HS-27A (cell line): ENCODE measurements at places on chromosomes 5 and 9.

- DNase-seq, result no peak
Measured at GRCh38 chr9:128128836-128129590, 1.5 kb upstream of the PTGES2 start.

- no peak for DNase-seq
Measured at GRCh38 chr5:116664988-116665387, 90.4 kb upstream of the SEMA6A start.

GRCh38 chr5:65969539-65970393 is 43.4 kb downstream of the ERBIN start:
- no peak for DNase-seq

DNA sequence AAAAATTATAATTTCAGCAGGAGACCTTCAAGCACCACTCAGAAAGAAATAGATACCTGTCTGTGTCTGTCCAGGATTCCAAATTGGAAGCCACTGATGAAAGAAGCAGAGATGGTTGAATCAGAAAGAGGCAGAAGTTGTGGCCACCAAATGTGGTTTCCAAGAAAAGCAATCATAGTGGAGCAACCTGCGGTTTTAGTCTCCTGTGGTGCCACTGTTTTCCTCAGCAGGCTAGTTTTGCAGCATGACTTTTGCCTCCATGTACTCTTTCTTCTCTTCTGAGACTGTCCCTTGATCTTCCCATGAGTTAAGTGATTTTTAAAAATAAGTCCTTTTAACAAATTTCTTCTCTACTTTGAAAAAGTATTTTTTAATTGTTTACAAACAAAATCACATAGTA is 535.8 kb downstream of the CYLC2 start:
- no peak for DNase-seq

GRCh38 chr5:143705381-143705780 is 106.6 kb upstream of the HMHB1 start:
- no peak for DNase-seq

- no peak for DNase-seq
Measured at GRCh38 chr5:159252195-159252594, 10.9 kb upstream of the UBLCP1 start.

DNA sequence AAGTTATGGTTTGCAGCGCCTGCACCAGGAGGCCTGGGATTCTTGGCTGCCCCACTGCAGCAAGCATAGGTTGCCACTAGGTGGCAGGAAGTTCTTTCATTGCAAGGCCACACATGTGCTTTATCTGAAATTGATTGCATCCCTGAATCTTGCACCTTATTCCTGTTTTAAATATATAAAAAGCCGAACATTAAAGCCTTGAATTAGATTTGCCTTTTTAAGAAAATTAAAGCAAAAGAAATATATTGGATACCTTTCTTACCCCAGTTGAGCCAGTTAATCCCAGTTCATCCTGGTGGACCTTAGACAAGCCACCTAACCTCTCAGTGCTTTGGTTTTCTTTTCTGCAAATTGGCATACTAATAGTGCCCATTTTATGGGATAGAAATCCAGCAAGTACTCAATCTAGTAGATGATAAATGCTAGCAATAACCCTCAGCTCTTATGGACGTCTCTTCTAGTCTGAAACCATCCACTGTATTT is 6.3 kb upstream of the TRMT10B start:
- no peak for DNase-seq

- DNase-seq, result no peak
Measured at GRCh38 chr5:174589011-174589410, 135.4 kb upstream of the MSX2 start.

- DNase-seq, result no peak
Measured at GRCh38 chr9:71237051-71237450, 115.6 kb upstream of the TRPM3 start.

DNA sequence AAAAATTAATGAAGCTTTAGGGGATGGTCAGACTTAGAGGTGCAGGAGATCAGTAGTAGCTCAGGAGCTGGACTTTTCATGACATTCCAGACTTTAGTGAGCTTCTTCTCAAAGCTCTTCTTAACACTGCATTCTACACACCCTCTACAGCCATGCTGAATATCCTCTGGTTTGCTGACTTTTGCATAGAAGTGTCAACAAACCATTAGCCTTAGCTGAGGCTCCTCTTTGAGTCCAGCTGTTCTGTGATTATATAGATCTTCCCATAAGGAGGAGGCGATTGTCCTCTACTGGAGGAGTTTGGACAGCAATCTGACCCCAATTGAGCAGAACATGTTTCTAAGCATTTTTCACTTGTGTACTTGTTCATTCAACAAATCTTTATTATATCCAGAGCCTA is 75.0 kb upstream of the RUSC2 start:
- no peak for DNase-seq

DNA sequence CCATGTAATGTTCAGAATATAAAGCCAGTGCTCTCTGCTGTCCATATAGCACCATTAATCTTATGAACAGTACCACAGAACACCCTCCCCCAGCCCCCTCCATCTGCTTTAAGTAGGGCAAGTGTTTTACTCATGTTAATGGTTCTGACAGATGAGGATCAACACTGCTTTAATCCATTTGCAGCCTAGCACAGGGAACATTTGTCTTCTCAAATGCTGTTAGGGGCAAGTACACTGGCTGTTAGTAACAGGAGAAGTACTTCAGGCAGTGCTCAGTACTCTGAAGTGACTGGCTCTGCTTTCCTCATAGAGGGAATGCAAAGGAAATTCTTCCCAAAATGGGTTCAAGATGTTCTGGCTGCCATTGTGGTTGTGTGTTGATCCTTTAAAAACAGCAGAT is 202.6 kb downstream of the DCP2 start:
- no peak for DNase-seq

- DNase-seq, result no peak
Measured at GRCh38 chr5:75568202-75568601, 43.1 kb upstream of the ANKDD1B start.

DNA sequence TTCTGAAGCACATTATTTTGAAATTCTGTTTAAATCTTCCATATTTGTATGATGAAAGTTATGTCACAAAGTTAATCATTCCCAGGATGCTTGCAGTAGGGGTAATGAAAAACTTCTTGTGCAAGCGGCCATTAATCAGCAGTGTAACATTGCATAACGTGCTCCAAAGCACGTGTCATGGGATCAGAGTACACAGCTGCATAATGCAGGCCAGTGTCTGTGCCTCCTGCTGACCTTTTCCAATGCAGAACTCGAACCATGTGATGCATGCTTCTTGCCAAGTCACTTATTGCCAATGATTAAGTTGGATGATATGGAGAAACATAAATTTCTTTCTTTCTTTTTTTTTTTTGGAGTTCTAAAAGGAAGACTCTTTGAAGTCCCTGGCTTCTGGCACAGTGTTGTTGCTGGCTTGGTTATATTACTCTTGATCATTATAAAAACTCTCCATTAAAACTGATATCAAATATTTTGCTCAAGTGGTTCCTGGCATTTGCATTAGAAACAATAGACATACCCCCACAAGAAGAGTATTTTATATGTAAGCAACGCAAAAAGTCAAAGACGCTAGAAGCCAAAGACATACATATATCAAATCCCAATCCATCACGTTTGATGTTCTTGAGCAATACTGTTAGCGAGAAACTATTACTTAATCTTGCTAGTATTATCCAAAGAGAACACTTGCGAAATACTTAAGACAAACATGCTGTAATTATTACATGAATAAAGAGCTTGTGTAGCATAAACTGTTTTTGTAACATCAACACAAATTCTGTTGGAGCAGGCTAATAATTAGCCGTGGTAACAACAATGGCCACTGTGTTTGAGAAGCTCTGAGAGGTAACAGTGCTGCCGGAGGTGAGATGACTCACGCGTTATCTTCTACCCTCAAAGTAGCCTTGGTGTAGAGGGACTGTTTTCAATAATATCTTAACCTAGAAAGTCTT is 164.2 kb downstream of the AUH start:
- peak; percentile 62 for DNase-seq

- DNase-seq, result no peak
Measured at GRCh38 chr5:139012176-139012575, 137.0 kb upstream of the LRRTM2 start.

DNA sequence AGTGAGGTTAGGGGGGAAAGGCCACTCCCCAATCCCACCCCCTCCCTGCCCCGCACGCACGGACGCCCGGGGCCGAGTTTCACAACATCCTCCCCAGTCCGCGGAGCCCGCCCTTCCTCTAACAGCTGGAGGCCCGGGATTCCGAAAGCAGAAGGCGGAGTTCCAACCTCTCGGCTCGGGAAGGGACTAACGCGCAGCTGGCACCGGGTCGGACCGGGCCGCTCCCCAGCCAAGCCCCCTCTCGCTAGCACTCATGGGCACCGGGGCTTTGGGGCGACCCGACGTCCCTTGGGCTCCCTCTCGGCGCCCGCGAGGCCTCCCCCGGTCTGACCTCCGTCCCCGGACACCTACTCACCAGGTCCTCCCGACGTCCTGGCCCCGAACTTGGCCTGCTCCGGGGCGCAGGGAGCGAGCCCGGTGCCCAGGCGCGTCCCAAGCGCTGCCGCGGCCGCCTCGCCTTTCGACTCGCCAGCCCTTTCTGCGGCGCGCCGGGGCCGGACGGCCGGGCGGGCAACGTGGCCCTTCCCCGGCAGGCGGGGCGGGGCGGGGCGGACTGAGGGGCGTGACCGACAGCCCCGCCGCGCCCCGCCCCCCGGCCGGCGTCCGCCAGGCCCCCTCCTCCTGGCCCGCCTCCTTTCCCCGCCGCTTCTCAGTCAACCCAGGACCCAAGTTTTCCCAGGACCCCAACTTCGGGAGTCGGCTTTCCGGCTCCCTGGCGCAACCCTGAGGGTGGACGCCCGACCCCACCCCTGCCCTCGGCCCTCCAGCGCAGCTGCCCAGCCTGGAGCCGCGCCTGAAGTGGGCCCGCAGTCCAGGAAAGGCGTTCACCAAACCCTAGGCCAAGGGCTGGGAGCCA is at the start of gene MGAT1:
TSS of gene MGAT1 (minus strand) at position 482 of the 856 bp plus-strand sequence. CDS start 9,835 bp downstream, outside the sequence.
- DNase-seq, result peak; percentile 29

GRCh38 chr5:177327539-177328522 is 16.1 kb upstream of the MXD3 start:
- no peak for DNase-seq

- DNase-seq, result no peak
Measured at GRCh38 chr9:125829743-125830142, 82.6 kb downstream of the PBX3 start.
